Fibroblast of pulmonary artery (primary cell): ENCODE measurements at places on chromosomes 7 and 10.

DNA sequence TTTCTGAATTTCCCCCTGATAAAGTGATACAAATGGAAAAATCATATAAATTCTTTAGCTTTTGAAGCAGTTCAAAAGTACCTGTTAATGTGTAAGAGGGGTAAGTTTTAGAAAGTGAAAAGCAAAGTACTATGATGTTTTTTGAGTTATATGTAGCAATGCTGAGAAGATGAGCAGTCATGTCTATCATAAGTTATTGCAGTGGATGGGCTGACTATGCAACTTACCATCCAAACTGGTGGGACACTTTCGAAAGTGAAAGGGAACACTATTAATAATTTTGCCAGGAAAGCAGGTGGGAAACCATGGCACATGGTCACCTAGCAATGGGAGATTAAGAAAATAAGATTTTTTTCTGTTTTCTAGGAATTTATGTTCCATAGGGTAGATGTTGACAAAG is 4.1 kb downstream of the MINPP1 start:
- no peak for DNase-seq

GRCh38 chr7:123601530-123601929 is at the start of gene ASB15:
Gene ASB15, plus strand, starts transcription at chr7:123601821. Its CDS starts 12,682 bp downstream, at chr7:123614503.
- no peak for DNase-seq

GRCh38 chr7:133794479-133794878 is 332.7 kb upstream of the LRGUK start:
- DNase-seq, result peak; percentile 31

DNA sequence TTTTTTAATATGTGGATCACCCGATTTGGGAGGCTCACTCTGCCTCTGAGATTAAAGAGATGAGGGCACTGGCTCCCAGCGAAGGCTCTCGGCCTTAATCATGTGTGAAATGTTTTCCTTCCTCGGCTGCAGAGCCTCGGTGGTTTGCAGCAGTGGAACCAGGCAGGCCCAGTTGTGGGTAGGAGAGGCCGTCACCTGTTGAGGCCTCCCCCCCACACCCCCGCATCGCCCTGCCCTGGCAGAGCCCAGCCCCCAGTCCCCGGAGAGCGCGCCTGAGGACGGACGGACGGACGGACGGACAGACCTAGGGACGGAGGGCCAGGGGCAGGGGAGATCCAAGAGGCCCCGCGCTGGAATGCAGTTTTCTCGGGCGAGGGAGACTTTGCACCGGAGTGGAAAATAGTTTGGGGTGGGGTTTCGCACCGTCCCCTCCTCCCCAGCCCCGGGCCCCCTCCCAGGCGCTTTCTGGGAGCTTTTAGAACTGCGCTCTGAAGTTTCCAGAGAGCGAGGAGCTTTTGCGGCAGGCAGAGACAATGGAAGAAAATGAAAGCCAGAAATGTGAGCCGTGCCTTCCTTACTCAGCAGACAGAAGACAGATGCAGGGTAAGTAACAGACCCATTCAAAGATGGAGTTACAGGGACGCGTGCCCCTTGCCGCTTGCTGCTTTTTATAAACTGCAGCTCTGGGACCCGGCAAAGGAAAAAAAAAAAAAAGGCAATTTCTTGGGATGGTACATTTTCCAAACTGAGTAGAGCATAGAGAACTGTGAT is at the start of gene KIAA1217:
Gene KIAA1217, plus strand, starts transcription at position 478 of the 771 bp plus-strand sequence. Its CDS starts 56 bp downstream, at position 534.
- peak; percentile 33 for DNase-seq

DNA sequence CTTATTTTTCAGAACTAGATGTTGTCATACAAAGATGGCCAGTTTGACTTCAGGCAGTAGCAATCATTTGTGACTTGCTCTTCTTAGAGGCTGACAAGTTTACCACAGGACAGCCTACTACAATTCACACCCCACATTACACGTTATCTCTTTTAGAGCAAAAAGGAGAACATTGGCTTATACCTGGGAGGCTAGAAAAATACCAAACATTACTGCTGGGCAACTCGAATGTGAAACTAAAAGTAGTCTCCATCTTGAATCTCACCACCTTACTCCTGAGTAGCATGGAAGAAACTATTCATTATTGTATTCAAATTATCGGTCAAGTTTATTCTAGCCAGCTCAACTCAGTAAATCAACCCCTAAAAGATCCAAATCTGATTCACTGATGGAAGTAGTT is 90.7 kb upstream of the TMEM26 start:
- no peak for DNase-seq

DNA sequence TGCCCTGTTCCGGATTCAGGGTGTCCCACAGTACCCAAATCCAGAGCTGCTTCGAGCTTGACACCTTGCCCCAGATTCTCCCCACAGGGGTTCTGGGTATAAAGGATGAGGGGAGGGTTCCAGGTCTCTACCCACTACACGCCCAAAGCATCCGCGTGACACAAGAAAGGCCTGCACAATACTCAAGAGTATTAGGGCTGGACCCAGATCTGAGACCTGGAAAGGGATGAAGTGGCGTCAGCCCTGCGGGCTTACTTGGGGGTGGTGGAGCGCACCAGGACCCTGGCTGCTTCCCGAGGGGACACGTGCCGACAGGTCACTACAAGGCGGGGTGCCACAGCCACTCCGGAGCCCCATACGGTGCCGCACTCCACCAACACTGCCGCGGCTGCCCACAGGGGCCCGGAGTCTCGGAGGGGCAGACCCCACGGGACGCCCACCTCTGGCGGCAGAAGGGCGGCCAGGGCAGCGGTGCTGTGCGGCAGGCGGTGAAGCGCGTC is 1.3 kb downstream of the TYSND1 start:
- DNase-seq, result no peak

DNA sequence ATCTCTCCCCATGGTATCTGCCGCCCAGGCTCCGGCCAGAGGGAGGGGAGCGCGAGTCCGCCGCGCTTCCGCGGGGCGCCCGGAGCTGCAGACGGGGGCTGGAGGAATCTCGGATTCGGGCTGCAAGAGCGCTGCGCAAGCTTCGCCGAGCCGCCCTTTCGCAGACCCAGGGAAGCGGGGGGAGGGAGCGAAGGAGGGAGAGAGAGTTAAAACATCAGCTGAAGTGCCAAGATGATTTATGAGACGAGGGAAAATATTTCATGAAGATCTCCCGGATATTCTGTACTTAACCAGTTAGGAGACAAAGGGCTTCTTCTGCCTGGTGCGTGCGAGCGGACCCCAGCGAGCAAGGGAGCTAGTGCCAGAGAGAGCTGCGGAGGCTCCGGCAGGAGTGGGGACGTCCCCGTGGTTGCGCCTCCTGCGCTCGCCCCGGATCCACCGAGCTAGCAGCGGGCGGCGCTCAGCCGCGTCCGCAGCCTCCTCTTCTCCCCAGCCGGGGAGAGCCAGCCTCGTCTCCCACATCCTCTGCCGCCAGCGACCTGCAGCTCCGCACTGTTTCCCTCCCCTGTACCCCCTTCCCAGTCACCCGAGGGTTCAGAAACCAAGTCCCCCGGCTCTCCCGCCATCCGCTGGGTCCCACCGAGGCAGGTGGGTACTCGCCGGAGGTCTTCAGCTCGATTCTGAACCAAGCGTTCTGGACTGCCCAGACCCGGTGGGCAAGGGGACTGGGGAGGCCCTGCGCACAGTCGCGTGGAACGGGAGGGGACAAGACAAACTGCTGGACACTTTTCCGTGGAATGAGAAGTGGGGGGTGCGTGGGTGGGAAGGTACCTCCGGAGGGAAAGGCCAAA is 1.0 kb upstream of the PAX2 start:
- DNase-seq, result no peak

DNA sequence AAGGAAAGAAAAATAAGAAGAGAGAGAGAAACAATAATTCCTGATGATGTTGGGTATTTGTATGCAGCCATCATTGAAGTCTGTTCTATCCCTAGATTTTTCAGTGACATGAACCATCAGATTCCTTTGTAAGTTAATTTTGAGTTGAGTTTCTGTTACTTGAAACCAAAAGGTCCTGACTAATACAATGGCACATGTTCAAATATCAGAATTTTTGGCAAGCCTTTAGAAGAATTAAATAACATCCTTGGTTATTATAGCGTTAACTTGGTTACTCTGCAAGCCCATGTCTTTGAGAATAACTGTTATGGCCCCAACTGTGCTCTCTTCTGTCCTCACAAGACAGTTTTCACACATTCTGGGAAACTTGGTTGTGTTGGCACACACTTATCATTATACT is 66.5 kb downstream of the SYPL1 start:
- peak; percentile 40 for DNase-seq

GRCh38 chr7:46357290-46357689 is 436.2 kb upstream of the IGFBP3 start:
- DNase-seq, result no peak

- DNase-seq, result peak; percentile 38
These were observed 51.2 kb downstream of the INSYN2A start for GRCh38 chr10:127145173-127145572.

DNA sequence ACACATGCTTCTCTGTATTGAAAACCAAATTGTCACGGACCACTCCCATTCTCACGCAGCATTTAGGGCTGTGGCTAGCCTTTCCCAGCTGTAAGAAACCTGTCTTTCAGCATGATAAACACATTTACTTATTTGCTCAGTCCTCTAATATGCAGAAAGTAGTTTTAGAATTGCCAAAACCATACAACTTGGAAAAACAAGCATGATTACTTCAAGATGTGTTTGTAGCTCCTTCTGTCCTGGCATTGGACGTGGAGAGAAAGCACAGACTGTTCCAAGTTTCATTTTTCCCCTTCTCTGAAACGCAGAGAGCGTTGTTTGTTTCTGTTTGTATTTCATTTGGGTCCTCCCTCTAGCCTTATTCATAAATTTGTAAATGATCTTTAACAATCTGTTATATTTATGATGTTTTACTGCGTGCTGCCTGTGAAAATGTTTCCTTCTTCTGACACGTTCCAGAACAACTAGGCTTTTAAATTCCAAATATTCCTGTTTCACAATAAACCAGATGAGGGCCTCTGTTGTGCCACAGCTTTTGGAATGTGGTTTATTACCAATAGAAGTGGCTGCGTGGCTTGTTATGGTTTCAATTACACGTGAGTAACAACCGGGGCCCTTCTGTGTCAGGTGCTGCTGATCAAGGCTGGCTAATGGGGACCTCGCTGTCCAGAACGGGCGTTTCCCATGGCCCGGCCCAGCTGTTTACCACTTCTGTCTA is 26.1 kb downstream of the MNX1 start:
- peak; percentile 13 for DNase-seq

DNA sequence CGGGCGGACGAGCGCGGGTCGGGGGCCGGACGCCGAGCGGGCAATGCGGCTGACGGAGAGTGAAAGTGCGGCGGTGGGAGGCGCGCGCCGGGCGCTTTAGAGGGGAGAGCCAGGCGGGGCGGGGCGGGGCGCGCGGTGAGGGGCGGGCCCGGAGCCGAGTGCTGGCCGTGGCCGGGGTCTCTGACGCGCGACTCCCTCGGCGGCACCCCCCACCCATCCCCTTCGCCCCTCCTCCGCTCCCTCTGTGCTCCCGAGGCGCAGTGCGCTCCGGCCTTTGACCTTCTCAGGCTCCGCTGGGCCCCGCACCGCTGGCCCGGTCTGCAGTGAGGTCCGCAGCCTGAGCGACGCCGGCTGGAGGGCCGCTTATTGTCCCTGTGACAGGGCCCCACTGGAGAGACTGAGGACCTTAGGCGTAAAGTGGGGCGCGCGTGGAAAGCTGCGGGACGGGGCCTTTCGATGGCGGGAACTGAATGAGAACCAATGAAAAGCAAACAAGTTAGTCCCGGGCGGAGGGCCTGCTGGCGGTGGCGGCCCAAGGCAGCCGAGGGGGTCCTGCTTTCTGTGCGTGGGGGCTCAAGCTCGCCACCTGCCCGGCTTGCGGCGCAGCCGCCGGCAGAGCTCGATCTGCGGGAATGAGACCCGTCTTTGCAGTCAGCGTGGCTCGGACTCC is at the start of gene CXCL12:
Gene CXCL12, minus strand, starts transcription at position 72 of the 670 bp plus-strand sequence. CDS start 92 bp downstream, outside the sequence.
- no peak for DNase-seq
